ENCODE measurements at places on chromosomes 5 and 9.

DNA sequence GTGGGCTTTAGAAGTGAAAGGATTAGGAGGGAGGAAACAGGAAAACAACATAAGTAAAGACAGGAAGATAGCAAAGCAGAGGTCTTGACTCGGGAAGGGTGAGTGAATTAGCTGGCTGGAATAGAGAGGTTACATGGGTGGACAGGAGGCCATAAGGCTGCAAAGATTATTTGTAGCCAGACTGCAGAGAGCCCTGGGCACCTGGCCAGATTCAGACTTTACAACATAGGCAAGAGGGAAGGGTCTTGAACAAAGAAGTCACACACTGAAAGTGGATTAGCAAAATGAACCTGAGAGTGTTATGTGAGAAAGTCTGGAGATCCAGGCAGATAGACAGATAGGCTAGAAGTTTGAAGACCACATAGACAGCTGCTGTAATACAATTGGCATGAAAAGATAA lies 29.7 kb upstream of the CER1 start:
- no peak for DNase-seq

DNA sequence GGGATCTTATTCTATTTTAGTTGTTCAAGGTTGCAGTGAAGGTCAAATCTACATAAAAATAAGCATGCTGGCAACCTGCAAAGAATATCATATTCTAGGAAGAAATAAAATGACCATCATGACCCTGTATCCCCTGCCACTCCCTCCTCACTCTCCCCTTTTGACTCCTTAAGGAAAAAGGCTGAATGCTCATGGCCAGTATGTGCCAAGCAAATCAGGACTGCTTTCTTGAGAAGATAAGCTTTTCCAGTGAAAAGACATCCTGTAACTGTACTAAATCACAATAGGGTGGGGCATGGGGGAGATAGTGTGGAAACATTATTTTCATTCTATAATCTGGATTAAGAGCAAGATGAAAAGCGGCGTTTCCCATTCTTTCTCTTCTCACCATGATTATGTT lies 100.6 kb upstream of the LIFR start:
- DNase-seq: no peak

GRCh38 chr5:1325870-1326531 lies 18.9 kb downstream of the CLPTM1L start:
- no peak for DNase-seq

DNA sequence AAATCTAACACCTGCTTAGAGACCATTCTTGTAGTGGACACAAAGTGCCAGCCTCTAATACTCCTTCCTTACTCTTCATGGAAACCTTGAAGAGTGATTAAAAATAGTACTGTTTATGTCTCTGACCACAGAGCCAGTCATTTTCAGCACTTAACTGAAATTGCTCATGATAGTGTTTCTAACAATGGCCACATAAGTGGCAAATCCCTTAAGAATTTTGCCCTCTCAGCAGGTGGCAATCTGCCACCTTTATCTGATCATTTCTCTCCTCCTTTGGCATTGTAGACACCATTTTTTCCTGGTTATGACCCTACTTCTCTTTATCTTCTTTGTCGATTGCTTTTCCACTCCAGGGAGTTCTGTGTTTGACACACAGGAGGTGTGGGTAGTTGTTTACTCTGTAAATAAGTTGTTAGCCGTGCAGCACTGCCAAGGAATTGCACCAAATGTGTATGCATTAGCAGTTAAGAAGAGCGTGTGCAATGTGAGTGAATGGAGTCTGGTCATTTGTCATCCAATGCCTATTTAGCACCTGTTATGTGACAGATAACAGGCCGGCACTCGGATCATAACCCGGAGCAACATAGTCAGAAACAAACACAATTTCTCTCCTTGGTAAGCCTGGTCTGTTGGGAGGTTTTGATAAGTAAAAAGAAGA lies 36.8 kb upstream of the STARD4 start:
- no peak for DNase-seq

DNA sequence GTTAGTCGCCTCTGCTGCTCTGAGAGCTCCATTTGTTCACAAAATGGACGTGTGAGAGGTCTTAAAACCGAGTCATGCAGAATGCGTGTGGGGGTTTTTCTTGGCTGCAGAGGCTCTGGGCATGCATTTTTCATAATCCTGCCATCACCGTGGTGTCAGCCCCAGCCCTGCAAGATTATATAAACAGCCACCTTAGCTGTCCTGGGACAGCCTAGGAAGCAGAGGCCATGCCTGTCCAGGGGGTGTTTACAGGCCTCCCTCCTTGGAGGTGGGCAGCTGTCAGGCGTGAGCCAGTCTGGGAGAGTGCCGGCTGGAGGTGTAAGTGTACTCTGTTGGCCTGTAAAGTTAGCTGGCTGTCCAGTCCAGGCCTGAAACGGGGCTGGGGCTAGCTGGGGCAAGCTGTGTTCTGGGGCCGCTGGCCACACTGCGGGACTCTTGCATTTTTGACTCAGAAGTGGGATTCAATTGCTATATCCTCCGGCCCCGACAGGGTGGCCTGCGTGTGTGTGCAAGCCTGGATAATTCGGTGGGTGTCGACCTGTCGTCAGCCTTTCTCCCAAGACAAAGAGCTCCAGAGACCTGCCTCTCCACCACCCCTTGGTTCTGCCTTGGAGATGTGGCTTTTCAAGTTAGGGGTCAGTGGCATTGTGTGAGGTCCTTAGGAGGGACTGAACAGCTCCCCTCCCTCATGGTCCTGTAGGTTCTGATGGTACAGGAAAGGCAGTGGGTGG lies 2.4 kb downstream of the WNK2 start:
- no peak for DNase-seq

- DNase-seq: no peak
Measured at GRCh38 chr5:154683101-154683880, 71.9 kb upstream of the LARP1 start.

GRCh38 chr9:136521537-136521936 lies 24.3 kb downstream of the NOTCH1 start:
- DNase-seq: no peak

GRCh38 chr9:115799734-115800133 lies 353.9 kb upstream of the PAPPA start:
- DNase-seq: no peak

- no peak for DNase-seq
Measured at GRCh38 chr5:32387211-32387610, 57.3 kb downstream of the ZFR start.

DNA sequence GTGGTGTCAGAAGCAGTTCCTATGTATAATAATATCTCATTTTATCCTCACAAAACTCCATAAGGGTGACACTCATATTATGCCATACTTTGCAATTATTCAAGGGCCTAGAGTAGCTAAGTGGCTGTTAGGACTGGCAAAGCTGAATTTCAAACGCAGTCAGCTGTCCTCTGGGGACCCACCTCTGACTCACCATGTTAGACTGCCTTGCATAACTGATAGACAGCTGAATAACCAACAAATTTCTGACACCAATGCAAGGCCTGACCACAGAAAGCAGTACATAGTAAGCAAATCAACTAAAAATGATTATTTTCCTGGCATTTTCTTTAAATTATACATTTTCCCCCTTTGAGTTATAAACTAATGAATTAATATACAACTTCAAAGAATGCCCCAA lies 251.6 kb upstream of the PTGER4 start:
- DNase-seq: no peak

GRCh38 chr9:128218518-128219389 lies 15.6 kb downstream of the DNM1 start:
- peak; percentile 95 for DNase-seq

All from T-helper 2 cell treated with Interferon-gamma antibody and Interleukin-4, amounts not matched to agents 5 μg/mL and 100 μg/mL, for 36 hours (primary cell).